Psoas muscle (tissue), 8 donors: ENCODE measurements at places on chromosomes 3 and 15. TPM values are rescaled to one million over a fixed set of nuclear protein-coding genes. Genes with fewer than 3 reads are reported as not detected.
A peak's percentile ranks its signal among the peaks of the same experiment; 100 is the strongest.

DNA sequence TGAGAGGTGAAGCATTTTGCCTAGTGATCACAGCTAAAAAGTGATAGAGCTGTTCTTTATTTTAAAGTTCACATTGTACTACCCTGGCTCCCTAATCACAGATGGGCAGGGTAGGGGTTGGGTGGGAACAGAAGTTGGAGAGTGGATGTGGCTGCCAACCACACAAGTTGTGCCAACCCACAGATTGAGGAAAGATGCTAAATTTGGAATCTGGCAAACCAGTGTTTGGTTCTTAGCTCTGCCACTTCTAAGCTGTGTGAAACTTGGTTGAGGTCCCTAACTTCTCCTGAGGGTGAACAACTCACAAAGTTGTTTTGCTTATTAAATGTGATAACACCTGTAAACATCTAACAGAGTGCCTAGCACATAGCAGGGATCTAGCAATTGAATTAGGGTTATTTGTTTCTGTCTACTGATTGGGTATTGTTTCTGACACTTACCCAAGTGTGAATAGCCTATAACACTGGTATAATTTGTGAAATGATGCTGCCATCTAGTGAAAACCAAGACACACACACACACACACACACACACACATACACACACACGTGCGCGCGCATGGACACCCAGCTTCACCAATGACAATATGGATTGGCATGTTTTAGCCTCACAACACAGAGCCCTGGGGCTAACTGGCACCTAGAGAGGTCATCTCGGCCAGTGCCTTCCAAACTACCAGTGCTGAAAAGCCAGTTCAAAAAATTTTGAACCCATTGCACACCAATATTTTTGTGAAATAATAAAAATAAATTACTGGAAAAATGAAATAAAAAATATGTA, 25.3 kb downstream of the ADGRG7 start:
- no peak overlapping the region for H3K27ac ChIP-seq
- no peak overlapping the region for H3K4me3 ChIP-seq
- H3K4me1 ChIP-seq: no peaks in the 10 kb centered on the region
- H3K27me3 ChIP-seq: no peaks in the 10 kb centered on the region

- DNase-seq: no peak
- no peaks in the 10 kb centered on the region for H3K27me3 ChIP-seq
- no peaks in the 10 kb centered on the region for H3K36me3 ChIP-seq
- H3K4me1 ChIP-seq: no peaks in the 10 kb centered on the region
- H3K27ac ChIP-seq: peak overlapping the region; percentile 25
Measured at GRCh38 chr3:195803289-195803908, 8.3 kb downstream of the MUC4 start.

- H3K36me3 ChIP-seq: no peaks in the 10 kb centered on the region
- no peak overlapping the region for H3K4me3 ChIP-seq
- no peaks in the 10 kb centered on the region for H3K4me1 ChIP-seq
- H3K27ac ChIP-seq: no peak overlapping the region
- no peak for DNase-seq
- no peaks in the 10 kb centered on the region for H3K27me3 ChIP-seq
Measured at GRCh38 chr3:157463816-157464215, 27.2 kb downstream of the PTX3 start.

IMPG2 gene
- total RNA-seq: 0.17 TPM

GRCh38 chr15:85581495-85581894, 201.1 kb downstream of the AKAP13 start:
- H3K4me1 ChIP-seq: peaks cover 70% of the 10 kb centered on the region
- H3K27ac ChIP-seq: peak overlapping the region; percentile 94
- no peaks in the 10 kb centered on the region for H3K27me3 ChIP-seq
- H3K4me3 ChIP-seq: peak overlapping the region; percentile 69

ATP8B4 gene
- total RNA-seq: 1.0 TPM

DNA sequence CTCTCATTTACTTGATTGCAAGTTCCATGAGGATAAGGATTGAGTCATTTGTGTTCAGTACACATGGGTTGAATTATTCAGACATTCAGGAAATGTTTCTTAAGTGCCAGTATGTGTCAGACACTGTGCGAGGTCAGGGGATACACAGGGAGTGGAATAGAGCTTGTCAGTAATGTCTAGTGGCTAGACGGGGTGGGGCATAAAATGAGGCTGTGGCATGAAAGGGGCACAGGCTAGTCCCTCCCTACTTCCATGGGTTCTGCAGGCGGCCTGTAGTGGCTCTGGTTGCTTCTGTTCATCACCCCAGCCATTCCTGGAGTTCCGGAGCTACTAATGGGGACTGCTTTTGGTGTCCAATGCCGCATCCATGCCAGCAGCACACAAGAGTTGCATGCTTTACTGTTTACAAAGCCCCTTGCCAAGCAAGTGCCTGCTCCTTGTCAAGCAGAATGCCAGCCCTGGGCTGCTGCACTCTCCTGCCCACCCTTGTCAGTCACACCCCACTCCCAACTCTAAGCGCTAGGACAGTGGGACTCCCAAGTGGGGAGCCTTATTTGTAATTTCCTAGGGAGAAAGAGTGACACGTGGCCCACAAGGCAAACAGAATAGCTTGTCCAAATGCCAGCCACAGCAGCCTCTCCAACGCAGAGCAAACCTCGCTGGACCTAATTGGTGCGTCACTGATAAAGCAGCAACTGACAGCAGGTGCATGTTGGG, 70.8 kb downstream of the RAB11A start:
- H3K36me3 ChIP-seq: no peaks in the 10 kb centered on the region
- no peaks in the 10 kb centered on the region for H3K27me3 ChIP-seq
- H3K4me1 ChIP-seq: peaks cover 19% of the 10 kb centered on the region
- H3K27ac ChIP-seq: peak overlapping the region; percentile 50
- DNase-seq: no peak
- no peak overlapping the region for H3K4me3 ChIP-seq

DNA sequence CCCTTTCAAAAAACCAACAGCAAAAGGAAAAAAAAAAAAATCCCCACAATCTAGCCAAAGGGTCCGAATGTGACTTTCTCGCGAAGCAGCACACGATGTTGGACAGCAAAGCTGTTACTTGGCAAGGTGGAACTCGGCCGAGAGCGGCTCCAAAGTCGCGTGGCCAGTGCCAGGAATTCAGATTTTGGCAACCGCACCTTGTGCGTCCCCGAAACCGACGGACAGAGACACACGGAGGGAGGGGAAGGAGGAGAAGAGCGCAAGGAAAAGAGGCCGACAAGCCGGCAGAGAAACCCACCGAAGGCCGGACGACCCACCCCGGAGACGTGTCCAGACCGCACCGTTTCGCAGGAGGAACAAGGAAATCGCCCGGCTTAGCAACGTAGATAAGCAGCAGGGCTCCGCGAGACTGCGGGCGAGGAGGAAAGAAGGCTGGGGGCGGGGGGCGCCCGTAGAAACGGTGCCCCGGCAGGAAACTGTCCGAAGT, 517.3 kb downstream of the MECOM start:
- peak overlapping the region; percentile 62 for H3K27ac ChIP-seq
- peaks cover 80% of the 10 kb centered on the region for H3K27me3 ChIP-seq
- DNase-seq: peak; percentile 60
- H3K4me3 ChIP-seq: peak overlapping the region; percentile 67
- peaks cover 6% of the 10 kb centered on the region for H3K4me1 ChIP-seq

DNA sequence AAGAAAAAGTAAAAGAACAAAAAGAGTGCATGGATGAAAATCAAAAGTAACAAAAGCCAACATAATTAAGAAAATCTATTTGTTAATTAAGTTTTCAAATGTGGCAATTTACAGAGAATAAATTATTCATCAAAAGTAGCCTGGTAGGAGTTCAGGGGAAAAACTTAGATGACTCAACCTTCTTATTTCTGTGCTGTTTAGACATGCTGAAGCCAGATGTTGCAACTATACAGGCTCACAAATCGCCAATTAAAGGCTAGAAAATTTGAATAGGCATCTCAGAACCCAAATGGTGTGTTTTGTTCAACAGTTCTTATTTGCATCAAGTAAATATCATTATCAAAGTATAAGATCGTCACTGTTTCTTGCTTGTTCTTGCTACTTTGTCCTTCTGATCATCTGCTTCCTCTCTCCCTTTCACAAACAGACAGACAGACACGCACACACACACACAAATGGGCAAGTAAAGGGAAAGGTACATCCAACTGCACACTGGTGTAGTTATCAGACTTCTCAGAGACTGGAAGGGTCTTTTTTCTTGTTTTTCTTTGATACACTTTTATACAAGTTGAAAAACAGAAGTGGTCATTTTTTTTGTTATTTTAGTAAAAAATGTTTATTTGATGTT, 572.2 kb downstream of the MECOM start:
- H3K27ac ChIP-seq: no peak overlapping the region
- no peak overlapping the region for H3K4me3 ChIP-seq
- H3K4me1 ChIP-seq: no peaks in the 10 kb centered on the region
- no peak for DNase-seq
- H3K36me3 ChIP-seq: no peaks in the 10 kb centered on the region

CELSR3 gene
- total RNA-seq: 0.04 TPM

GRCh38 chr3:149468504-149469212, 5.8 kb upstream of the TM4SF4 start:
- H3K4me3 ChIP-seq: no peak overlapping the region
- H3K27ac ChIP-seq: no peak overlapping the region
- H3K4me1 ChIP-seq: peaks cover 17% of the 10 kb centered on the region
- H3K36me3 ChIP-seq: no peaks in the 10 kb centered on the region

DNA sequence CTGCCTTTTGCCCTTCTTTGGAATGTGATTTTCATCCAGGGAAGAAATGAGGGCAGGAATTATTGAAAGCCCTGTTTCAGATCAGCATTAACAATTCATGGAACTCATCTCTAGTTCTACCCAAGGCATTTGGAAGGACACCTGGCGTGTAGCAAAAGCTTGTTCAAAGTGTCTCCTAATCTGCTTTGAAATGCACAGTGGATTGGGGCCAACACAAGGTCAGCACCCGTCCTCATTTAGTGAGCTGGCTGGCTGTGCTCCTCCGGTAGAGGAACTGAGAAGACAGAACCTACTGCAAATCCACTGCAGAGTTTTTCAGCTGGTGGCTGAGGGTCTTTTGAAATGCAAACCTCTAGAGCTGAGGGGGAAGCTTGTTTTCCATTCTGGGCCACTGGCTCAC, 141.6 kb upstream of the STT3B start:
- no peaks in the 10 kb centered on the region for H3K27me3 ChIP-seq
- no peak for DNase-seq
- no peaks in the 10 kb centered on the region for H3K4me1 ChIP-seq
- H3K36me3 ChIP-seq: no peaks in the 10 kb centered on the region

ITIH3 gene
- not detected for total RNA-seq

GRCh38 chr3:45064512-45065372, 38.6 kb downstream of the CLEC3B start:
- peak overlapping the region; percentile 40 for H3K27ac ChIP-seq
- H3K4me3 ChIP-seq: no peak overlapping the region
- H3K36me3 ChIP-seq: no peaks in the 10 kb centered on the region
- peaks cover 7% of the 10 kb centered on the region for H3K4me1 ChIP-seq
- DNase-seq: no peak

GOLGA8G gene
- not detected for total RNA-seq

DNA sequence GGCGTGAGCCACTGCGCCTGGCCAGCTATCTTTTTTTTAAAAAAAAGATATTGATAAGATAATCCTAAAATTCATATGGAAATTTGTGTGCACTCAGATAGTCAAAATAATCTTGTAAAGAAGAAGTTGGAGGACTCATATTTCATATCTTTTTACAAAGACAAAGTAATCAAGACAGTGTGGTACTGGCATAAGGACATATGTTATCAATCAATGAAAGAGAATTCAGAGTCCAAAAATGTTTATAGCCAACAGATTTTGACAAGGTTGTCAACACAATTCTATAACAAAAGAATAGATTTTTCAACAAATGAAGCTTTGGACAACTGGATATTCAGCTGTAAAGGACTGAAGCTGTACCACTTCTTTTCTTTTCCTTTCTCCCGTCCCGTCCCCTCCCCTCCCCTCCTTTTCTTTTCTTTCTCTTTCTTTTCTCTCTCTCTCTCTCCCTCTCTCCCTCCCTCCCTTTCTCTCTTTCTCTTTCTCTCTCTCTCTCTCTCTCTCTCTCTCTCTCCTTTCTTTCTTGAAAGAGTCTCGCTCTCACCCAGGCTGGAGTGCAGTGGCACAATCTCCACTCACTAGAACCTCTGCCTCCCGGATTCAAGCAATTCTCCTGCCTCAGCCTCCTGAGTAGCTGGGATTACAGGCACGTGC, 126.8 kb downstream of the GSK3B start:
- H3K27me3 ChIP-seq: no peaks in the 10 kb centered on the region
- no peak overlapping the region for H3K4me3 ChIP-seq
- H3K27ac ChIP-seq: no peak overlapping the region
- no peaks in the 10 kb centered on the region for H3K4me1 ChIP-seq
- DNase-seq: no peak

DNA sequence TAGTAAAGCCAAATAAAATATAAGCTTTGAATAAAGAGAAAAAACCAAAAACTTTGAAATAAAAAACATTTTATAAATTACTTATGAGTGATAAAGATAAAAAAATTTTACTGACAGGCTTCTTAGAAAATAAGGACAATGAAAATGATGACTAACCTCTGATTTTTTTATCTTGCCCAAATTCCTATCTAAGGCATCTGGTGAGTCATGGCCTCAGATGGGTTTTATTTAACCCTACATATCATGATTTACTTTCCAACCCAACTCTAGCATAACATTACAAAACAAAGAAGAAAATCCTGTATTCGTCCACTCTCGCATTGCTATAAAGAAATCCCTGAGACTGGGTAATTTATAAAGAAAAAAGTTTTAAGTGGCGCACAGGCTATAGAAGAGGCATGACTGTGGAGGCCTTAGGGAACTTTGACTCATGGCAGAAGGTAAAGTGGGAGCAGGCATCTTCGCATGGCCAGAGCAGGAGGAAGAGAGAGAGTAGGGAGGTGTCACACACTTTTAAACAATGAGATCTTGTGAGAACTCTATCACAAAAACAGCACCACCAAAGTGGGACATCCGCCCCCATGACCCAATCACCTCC, 152.1 kb downstream of the NEK10 start:
- no peak overlapping the region for H3K4me3 ChIP-seq
- H3K4me1 ChIP-seq: peaks cover 6% of the 10 kb centered on the region
- H3K27ac ChIP-seq: no peak overlapping the region
- no peaks in the 10 kb centered on the region for H3K27me3 ChIP-seq
- no peak for DNase-seq

DNA sequence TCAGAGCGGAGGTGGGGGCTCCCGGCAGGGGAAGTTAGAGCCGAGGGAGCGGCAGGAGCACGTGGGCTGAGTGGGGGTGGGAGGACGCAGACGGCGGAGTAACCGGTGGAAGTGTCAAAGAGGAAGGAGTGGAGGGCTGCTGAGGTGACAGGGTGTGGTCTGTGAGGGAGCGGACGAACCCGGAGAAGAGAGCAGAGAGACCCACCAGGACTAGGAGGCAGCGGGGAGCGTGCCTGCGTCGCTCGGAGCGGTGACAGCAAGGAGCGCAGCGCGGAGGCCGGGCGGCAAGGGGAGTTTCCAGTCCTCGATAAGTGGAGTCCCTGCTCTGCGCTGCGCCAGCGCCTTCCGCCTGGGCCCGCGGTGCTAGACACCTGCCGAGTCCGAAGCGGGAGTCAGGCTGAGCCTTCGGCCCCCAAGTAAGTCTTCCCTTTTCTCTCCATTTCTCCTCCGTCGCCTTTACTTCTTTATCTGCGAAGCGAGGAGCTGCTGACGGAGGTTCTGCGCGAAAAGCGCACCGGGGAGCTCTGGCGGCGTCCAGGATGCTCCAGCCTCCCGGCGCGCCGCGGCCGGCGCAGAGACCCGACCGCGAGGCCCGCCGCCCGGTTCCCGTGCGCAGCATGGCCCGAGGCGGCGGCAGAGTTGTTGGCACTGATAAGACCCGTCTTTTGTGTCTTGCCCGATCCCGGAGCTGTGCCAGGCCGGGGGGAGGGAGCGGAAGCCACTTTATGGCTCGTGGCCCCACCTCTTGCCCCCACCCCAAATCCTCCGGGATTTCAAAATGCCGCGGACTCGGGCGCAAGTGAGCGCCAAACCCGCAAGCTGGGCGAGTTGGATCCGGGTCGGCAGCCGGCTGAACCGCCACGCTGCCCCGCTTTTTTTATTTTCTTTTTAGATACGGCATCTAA, 533.0 kb upstream of the SEMA6D start:
- H3K27me3 ChIP-seq: peaks cover 56% of the 10 kb centered on the region
- no peak overlapping the region for H3K27ac ChIP-seq
- H3K4me3 ChIP-seq: peak overlapping the region; percentile 66
- DNase-seq: peak; percentile 17
